T-cell (primary cell): ENCODE measurements at places on chromosomes 7 and 10. TPM values are rescaled to one million over a fixed set of nuclear protein-coding genes. Genes with fewer than 3 reads are reported as not detected.

DNA sequence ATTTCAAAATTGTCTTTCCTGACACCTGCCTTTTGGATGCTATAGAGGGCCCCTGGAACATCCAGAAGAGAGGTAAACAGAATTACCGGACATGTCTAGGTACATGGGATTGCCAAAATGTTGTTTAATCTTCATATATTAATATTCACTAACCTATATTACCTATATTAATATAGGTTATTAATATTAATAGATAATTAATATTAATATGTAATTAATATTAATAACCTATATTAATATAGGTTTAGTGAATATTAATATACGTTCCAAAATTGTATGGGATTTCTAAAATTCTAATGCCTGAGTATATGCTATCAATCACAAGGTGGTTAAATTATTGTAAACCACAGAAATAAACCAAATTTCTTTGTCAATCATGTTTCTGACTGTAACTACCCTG, 17.4 kb downstream of the TOMM7 start:
- no peak for DNase-seq

GRCh38 chr10:119428789-119429188, 113.7 kb downstream of the RGS10 start:
- DNase-seq, result no peak

PTF1A gene
- not detected for total RNA-seq

DNA sequence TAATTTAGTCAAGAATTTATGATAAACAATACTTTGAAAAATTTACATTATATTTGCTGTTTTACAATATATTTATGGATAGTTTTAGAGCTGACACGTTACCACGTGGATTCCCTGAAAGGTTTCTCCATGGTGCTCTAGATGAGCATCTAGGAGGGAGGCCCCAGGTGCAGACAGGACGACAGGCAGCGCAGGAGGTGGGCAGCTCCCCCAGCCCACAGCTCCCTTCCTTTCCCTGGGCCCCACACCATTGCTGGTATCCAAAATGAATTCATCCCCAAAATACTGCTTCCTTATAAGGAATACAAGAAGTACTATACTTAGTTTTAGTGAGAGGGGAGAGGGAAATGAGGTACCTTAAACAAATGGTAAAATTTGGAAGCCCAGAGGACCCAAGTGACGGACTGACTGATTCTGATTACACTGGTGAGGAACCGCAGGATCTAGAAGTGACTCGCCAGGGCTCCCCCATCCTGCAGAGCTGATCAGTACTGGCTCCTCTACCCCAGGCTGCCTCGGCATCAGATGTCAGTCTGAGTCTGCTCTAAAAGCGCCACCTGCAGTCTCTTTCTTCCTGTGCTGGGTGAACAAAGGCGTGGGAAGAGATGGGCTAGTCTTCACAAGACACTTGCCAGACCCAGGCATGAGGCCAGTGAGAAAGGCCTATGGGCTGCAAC, 89.2 kb downstream of the DLG5 start:
- peak; percentile 55 for DNase-seq

DNA sequence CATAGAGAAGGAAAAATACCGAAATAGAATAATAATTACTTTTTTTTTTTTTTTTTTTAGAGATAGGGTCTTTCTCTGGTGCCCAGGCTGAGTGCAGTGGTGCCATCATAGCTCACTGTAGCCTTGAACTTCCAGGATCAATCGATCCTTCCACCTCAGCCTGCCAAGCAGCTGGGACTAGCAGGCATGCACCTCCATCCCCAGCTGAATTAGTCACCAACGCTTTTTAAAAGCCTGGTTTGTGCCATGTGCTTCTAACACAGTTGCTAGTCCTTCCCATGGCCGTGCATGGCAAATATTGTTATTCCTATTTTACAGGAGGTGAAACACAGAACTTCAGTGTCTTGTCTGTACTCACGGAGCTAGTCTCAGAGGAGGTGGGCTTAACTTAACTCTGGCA, 23.2 kb downstream of the LYZL2 start:
- DNase-seq, result no peak

DNA sequence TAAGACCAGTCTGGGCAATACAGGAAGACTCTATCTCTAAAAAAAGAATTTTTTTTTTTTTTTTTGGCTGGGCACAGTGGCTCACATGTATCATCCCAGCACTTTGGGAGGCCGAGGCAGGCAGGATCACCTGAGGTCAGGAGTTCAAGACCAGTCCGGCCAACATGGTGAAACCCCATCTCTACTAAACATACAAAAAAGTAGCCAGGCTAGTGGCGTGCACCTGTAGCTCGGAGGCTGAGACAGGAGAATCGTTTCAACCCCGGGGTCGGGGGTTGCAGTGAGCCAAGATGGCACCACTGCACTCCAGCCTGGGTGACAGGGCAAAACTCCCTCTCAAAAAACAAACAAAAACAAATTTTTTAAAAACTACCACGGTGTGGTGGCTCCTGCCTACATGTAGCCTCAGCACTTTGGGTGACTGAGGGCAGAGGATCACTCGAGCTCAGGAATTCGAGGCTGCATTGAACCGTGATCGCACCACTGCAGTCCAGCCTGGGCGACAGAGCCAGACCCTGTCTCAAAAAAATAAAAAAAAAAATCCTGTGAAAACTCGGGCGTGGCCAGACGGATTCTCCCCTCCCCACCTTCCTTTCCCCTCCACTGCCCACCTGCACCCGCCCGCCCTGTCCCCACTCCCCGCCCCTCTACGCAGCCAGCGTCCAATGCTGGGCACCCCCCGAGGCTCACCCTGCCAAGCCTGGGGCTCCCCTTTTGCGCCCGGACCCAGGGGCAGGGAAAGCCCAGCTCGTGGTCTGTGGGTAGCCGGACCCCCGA, 745 bp upstream of the ORAI2 start:
- no peak for DNase-seq

DNA sequence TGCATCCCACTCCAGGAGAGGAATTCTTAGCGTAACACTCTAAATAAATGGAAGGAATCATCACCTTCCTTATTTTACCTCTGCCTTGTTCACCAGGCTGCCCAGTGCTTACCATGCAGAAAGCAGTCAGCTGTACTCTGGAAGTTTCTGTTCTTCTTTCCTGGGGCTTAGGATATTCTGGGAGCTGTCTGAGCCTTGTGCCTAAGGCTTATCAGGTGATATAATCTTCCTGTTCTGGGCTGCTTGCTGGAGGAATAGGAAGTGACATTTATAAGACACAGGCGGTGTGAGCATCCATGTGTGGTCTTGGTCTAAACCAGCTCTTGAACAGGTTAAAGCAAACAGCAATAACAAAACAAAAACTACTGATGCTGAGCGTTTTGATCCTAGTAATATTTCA, 13.5 kb downstream of the KCTD7 start:
- DNase-seq, result no peak

GJD4 gene
- total RNA-seq, result not detected

DNA sequence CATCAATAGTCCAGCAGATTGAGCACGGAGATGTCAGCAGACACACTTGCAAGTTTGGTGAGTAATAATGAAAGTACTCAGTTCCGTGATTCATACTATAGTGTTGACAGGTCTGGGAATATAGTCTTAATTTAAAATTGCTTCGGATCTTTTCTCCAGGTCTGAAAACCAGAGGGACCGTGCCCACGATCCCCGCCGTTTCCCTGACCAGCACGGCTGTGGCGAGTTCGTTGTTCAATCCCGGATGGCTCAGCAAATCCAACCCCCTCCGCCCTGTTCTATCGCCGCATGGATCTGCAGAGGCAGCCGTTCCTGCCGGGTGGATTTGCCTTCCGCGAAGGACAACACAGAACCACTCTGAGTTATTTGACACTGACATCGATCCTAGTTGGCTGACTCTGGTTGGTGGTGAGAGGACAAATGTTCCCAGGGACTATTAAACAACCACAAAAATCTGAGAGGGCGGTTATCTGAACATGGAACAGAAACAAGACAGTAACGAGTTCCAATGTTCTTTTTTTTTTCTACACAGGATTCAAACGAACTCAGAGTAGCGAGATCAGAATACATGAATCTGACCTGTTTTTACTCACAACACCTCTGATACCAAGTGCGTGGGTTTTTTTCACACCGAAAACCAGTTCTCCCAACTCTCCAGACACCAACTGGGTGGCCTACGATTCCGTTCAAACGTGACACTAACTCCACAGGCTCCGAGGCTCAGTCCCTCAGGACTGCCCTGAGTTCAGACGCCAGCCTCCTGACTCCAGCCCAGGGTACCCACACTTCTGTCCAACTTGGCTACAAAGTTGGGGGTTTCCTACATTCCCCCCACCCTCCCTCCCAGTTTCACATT, 52.7 kb downstream of the RBM17 start:
- DNase-seq, result no peak

DNA sequence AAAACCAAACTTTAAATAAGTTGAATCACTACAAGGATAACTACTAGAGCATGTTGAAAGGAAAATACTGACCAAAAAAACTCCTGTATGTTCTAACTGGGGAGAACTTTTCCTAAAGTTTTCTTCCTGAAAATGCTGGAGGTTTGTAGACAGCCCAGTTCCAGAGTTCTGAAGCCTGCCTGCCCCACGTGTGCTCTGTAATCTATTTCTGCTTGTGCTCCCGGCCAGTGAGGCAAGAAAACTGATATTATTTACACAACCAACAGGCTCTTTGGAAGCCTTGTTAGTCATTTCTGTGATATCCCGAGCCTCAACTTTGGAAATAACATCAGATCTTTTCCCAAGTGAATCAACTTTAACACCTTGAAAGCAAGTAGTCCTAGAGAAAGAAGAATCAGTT, 46.7 kb downstream of the ZFAND4 start:
- no peak for DNase-seq

DNA sequence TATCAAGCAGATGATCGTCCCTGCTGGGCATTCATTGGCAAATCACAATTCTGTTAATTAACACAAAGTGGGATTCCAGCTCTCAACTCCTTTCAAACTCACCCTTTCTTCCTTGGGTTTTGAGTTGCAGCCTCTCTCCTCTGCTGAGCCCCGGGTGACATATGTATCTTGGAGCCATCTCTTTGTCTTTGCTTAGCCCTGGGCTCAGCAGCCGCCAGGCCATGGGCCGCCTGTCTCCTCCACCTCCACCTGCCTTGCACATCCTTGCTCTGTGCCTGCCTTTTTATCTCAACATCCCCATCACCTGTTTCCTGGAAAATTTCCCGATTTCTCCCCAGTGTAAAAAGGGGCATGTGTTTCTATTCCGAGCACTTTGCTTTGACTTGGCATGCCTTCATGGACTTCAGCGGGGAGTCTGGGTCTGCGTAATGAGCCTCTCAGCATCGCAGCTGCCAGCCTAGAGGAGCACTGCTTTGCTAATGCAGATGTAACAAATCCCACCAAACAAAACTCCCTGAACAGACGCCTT, 141.3 kb upstream of the AGK start:
- DNase-seq, result no peak

FAM25C gene
- not detected for total RNA-seq

GRCh38 chr7:51026341-51026740, 243.6 kb upstream of the GRB10 start:
- DNase-seq, result no peak

MBL2 gene
- 0.10 TPM for total RNA-seq

SBDS gene
- 59.9 TPM for total RNA-seq

GRCh38 chr7:143320620-143321019, 4.7 kb downstream of the CLCN1 start:
- DNase-seq, result no peak

- DNase-seq, result no peak
Measured at GRCh38 chr7:151722533-151722932, 154.4 kb downstream of the PRKAG2 start.

DNA sequence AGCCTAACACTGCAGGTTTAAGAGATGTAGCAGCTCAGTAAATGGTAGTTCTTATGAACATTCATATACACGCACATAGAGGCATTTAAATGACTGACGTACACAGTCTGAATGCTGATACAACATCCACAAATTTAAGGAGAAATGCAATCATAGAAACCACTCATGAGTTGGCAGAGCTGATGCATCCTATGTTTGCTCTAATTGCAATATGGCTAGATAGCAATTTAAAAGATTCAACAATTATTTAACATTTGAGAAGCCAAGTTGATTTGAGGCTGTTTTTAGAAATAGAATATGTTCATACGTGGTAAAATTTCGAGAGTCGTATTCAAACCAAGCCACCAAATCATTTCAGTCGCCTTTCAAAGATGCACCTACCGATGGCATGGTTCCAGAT, 135.6 kb downstream of the PFKFB3 start:
- no peak for DNase-seq

DNA sequence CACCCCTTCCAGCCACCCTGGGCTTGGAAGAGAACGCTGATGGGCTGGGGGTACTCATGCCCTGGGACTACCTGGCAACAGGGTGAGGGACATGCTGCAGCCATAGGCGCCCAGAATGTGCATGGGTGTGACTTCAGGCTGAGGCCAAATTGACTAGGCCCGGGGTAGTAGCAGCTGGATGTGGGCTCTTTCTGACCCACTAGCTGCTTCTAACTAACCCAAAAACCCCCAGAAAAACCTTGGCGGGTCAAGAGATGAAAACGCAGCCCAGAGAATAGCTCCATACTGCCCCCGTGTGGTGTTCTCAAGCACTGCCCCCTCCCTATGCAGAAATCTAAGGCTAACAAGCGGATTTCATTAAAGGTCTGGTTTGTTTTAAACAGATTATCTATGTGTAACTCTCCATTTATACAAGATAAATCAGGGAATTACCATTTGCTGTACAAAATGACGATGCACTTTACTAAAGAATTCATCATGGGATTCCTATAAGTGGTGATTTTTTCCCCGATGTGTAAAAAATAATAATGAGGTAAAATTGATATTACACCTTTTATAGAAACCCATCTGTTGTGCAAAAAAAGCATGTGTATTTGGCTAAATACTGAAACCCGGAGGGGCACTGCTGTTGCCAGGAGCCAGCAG, 4.2 kb downstream of the SMARCD3 start:
- peak; percentile 38 for DNase-seq

GRCh38 chr10:132624061-132624846, 86.7 kb downstream of the INPP5A start:
- DNase-seq, result no peak

DNA sequence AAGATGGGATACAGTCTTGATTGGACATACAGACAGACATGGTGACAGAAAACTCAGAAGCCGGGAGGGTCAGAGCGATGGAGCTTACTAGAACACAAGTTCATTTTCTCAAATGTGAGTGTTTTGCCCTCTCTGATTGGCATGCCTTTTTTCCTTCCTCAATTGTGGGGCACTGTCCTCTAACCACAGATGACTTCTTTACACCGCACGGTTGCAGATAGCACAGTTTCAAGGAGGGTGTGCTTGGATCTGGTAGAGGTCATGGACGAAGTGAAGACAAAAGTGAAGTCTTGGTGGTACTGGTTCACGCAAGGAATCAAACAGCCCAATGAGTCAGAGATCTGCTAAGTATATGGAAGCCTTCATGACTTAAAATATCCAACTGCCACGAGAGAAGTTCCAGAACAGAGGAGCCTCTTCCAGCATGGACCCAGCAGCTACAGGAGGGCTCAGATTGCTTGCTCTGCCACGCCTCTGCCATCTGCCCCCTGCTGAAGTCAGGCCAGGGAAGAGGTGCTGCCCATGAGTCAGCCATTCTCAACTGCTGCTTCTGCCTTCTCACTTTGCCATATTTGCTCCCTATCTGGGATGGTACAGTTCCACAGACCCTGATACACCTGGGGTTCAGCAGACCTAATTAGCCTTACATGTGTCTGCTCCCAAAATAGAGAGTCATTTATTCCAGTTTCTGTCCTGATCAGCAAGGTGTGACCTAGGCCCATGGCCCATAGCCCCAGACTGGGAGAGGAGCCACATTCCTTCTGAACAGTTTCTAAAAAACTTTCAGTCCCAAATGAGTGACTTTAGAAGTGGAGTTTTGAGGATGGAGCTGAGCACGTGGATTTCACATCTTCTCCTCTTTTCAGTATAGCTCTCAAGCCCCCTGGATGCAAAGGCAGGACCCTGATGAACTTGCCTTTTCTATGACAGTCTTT, 413.8 kb downstream of the KCNMA1 start:
- DNase-seq, result no peak

GPRIN2 gene
- total RNA-seq, result not detected

- DNase-seq, result no peak
Measured at GRCh38 chr7:79406371-79406770, 47.1 kb downstream of the MAGI2 start.

SYCE1 gene
- 0.79 TPM for total RNA-seq
